ENCODE measurements at places on chromosomes 7 and 10. TPM values are rescaled to one million over a fixed set of nuclear protein-coding genes. Genes with fewer than 3 reads are reported as not detected.

Gene SVOPL
- not detected for total RNA-seq

Gene AASS
- 1.0 TPM for total RNA-seq

Gene PLCE1
- not detected for total RNA-seq

Gene NEUROD6
- not detected for total RNA-seq

Gene SRRM3
- total RNA-seq = not detected

Gene ANKRD61
- total RNA-seq = 0.56 TPM

Gene KCNK18
- not detected for total RNA-seq

Gene CISD1
- 56.0 TPM for total RNA-seq

Gene TMEM213
- not detected for total RNA-seq

Gene SPDYE2
- not detected for total RNA-seq

Gene RPEL1
- total RNA-seq = not detected

Gene SMNDC1
- total RNA-seq = 47.8 TPM

Gene FAM185A
- total RNA-seq = 10.7 TPM

Gene ACTL6B
- not detected for total RNA-seq

Gene PKD2L1
- not detected for total RNA-seq

Gene PITRM1
- 76.3 TPM for total RNA-seq

Gene TMEM196
- not detected for total RNA-seq

Gene AKR1D1
- not detected for total RNA-seq

Gene KCP
- not detected for total RNA-seq

Gene ERVW-1
- not detected for total RNA-seq

Gene DIP2C
- 1.6 TPM for total RNA-seq

Gene PDLIM1
- 2.9 TPM for total RNA-seq

Gene MACROH2A2
- total RNA-seq = 3.5 TPM

Gene ITIH2
- not detected for total RNA-seq

Gene ASB10
- total RNA-seq = not detected

Gene TWIST1
- 5.6 TPM for total RNA-seq

Gene NEBL
- total RNA-seq = 0.22 TPM

Gene SLC26A3
- total RNA-seq = not detected

Gene TSPAN14
- 75.4 TPM for total RNA-seq

Gene COL28A1
- not detected for total RNA-seq

Gene ST8SIA6
- not detected for total RNA-seq

Gene CHST3
- total RNA-seq = 0.16 TPM

Gene OR6V1
- total RNA-seq = not detected

Gene VWC2
- not detected for total RNA-seq

Gene CALN1
- not detected for total RNA-seq

Gene GPR37
- not detected for total RNA-seq

Gene AGMO
- not detected for total RNA-seq

Gene HECW1
- not detected for total RNA-seq

Gene TRIM24
- 15.7 TPM for total RNA-seq

Gene NANOS1
- total RNA-seq = 1.0 TPM

Gene ADRB1
- total RNA-seq = not detected
